ENCODE measurements at places on chromosomes 12 and 14.

DNA sequence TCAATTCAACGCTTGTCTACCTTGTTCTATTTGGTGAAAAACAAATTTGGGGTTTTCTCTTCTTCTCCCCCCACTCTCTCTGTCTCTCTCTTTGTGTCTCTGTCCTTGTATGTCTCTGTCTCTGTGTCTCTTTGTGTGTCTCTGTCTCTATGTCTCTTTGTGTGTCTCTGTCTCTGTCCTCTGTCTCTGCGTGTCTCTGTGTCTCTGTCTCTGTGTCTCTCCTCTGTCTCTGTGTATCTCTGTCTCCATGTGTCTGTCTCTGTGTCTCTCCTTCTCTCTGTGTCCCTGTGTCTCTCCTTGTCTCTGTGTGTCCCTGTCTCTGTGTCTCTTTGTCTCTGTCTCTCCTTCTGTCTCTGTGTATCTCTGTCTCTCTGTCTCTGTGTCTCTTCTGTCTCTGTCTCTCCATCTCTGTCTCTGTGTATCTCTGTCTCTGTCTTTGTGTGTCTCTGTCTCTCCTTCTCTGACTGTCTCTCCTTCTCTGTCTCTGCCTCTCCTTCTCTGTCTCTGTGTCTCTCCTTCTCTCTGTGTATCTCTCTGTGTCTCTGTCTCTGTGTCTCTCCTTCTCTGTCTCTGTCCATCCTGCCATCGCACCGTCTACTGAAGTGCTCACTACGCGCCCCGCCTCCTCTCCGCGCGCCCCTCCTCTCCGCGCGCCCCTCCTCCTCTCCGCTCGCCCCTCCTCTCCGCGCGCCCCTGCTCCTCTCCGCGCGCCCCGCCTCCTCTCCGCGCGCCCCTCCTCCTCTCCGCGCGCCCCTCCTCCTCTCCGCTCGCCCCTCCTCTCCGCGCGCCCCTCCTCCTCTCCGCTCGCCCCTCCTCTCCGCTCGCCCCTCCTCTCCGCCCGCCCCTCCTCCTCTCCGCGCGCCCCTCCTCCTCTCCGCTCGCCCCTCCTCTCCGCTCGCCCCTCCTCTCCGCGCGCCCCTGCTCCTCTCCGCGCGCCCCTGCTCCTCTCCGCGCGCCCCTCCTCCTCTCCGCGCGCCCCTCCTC is 12.8 kb downstream of the LRCOL1 start:
- no peak for DNase-seq
- peaks cover 10% of the 10 kb centered on the region for H3K27me3 ChIP-seq
- H3K4me1 ChIP-seq: peaks cover 31% of the 10 kb centered on the region
- H3K4me3 ChIP-seq: peak overlapping the region; percentile 92
- H3K36me3 ChIP-seq: peaks cover 2% of the 10 kb centered on the region

DNA sequence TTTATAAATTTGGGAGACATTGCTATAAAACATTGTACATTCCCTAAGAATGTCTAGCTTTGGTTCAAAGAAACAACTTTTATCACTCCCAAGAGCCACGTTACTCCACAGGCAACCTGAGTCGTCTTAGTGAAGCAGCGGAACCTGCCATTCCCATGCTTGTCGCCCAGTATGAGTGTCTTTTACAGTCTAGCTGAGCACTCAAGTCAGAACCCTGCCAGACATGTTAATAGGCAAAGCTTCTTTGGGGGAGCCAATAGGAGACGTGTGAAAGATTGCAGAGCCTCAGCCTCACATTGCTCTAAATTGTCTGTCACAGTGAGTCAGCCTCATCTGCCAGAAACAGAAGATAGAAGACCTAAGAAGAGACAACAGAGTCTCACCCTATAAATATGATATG is 541.6 kb upstream of the FLRT2 start:
- H3K36me3 ChIP-seq: no peaks in the 10 kb centered on the region
- DNase-seq: no peak
- no peak overlapping the region for H3K27ac ChIP-seq

GRCh38 chr14:49310298-49310697 is 275.9 kb downstream of the RPS29 start:
- DNase-seq: no peak
- no peak overlapping the region for H3K27ac ChIP-seq
- H3K4me3 ChIP-seq: no peak overlapping the region
- no peaks in the 10 kb centered on the region for H3K36me3 ChIP-seq
- H3K27me3 ChIP-seq: no peaks in the 10 kb centered on the region

DNA sequence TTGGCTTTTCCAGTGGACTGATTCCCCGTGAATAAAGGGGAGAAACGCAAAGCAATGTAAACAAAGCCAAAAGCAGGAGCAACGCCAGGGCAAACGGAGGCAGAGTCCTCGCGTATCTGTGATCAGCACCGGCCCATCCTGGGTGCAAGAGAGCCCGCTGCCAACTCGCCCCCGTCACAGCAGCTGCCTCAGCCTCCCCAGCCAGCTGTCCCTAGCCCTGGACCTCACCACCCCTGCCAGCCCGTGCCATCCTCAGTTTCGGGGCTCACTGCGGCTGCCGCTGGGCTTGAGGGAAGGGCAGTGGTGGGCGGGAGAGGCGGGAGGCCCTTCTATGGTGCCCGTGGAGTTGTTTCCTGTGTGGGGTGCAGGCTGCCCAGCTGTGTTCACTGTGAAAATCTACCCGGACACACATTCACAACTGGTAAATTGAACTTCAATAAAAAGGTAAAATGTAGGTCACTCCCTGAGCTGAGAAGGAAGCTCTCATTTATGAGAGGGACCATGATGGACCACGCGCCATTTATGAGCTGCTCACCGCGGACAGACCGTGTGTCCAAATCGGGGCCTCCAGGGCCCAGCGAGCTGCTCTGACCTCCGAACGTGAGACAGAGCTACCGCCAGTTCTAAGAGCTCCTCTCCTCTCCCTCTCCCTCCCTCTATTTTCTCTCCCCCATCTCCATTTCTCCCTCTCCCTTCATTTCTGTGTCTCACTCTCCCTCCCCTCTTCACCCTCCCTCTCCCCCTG is 330.5 kb upstream of the SFSWAP start:
- H3K27me3 ChIP-seq: peaks cover 11% of the 10 kb centered on the region
- H3K4me3 ChIP-seq: no peak overlapping the region
- H3K36me3 ChIP-seq: no peaks in the 10 kb centered on the region

DNA sequence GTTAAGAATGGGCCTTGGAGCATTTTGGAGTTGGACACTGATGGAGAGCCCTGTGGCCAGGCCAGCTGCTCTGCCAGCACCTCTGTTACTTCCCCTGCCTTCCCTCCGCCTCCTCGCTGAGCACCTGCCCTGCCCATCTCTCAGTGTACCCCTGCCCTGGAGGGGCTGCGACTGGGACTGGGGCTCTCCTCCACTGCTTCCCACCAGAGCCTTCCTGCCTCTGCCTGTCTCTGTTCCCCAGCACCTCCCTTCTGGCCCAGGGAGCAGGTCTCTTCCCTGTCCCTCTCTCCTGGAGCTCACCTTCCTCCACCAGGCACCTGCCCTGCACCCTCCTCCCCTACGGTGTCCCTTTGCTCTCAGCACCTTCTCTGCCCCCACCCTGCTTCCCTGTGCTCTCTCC is 62.1 kb downstream of the WDR20 start:
- H3K27me3 ChIP-seq: no peaks in the 10 kb centered on the region
- peaks cover 82% of the 10 kb centered on the region for H3K36me3 ChIP-seq
- no peak overlapping the region for H3K27ac ChIP-seq
- H3K4me1 ChIP-seq: peaks cover 20% of the 10 kb centered on the region
- no peak overlapping the region for H3K4me3 ChIP-seq

DNA sequence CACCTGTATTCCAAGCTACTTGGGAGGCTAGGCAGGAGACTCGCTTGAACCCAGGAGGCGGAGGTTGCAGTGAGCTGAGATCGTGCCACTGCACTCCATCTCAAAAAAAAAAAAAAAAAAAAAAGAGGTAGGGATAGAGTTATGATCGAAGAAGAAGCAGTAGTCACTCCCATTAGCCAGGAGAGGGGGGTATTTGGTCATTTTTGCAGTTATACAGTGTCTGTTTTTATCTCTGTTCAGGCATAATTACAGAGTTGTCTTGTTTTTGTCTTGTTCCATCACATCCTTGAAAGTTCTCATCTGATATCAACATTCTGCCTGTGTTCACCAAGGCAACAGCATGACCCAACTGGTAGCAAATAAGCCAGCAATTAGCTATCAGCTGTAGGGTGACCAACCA is 98.5 kb upstream of the TMPO start:
- DNase-seq: no peak
- H3K36me3 ChIP-seq: no peaks in the 10 kb centered on the region
- no peak overlapping the region for H3K4me3 ChIP-seq
- no peaks in the 10 kb centered on the region for H3K4me1 ChIP-seq

DNA sequence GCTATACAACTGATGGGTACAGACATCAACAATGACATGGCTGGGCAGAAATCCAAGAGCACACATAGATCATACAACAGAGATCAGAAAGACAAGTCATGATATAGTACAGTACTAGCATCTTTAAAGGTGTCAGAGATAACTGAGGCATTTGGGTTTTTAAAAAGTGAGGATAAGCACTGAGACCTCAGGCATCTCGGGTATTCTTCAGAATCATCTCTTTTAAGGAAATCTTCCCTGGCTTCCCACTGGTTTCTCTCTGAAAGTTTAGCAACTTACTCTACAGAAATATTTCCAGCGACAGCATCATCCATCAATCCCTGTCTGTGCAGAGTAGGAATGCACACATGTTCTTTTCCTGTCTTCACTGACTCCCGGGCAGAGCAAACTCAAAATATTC is 93.2 kb upstream of the PARP11 start:
- H3K27ac ChIP-seq: no peak overlapping the region
- no peak for DNase-seq
- H3K4me1 ChIP-seq: peaks cover 9% of the 10 kb centered on the region
- H3K27me3 ChIP-seq: peaks cover 5% of the 10 kb centered on the region
- H3K4me3 ChIP-seq: no peak overlapping the region
- no peaks in the 10 kb centered on the region for H3K36me3 ChIP-seq

DNA sequence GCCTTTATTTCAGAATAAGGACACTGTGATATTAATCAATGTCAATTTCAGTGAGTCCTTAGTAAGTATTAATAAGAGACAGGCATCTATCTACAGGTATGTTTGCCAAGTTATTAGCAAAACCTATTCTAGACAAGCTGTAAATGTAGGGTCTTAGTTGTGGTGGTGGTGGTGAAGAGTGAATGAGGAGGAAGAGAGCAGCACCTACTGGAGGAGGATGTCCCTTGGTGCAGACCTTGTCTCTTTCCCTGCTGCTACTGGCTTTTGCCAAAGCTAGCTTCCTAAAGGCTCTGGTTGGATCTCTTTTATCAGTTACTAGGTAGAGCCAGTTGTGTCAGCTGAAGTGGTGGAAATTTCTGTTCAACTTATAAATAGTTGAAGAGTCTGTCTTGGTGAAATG is 304.8 kb upstream of the ATP2B1 start:
- H3K27me3 ChIP-seq: no peaks in the 10 kb centered on the region
- H3K4me1 ChIP-seq: peaks cover 16% of the 10 kb centered on the region
- no peaks in the 10 kb centered on the region for H3K36me3 ChIP-seq
- DNase-seq: no peak
- H3K4me3 ChIP-seq: no peak overlapping the region
- H3K27ac ChIP-seq: no peak overlapping the region

DNA sequence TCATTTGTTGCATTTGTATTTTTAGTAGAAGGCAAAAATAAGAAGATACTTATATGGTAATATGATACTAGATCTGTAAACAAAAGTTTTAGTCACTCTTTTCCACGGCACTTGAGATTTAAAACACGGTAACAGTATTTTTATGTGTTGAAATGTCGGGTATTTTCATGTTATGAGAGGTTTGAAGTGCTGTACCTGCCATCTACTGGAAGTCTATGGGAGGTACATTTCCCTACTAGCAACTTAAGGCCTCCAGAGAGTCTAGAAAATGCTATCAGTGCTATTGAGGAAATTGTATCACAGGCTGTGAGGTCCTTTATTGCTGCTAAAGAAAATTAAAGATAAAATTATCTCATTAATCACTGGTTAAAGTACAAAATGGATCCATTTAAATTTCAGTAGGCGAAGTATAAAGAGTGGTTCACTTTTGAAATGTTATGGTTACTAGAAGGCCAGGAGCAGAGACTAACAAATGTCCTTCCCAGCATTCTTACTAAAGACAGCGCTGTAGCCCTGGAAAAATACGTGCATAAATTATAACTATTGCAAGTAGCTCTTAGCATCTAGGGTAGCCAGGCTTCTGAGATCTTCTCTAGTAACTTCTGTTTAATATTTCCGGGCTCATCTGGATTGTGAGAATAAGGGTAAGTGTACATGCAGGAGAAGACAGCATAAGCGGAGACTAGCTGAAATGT is 77.6 kb upstream of the PRKD1 start:
- no peaks in the 10 kb centered on the region for H3K27me3 ChIP-seq
- H3K27ac ChIP-seq: no peak overlapping the region
- DNase-seq: no peak
- no peak overlapping the region for H3K4me3 ChIP-seq
- no peaks in the 10 kb centered on the region for H3K36me3 ChIP-seq

GRCh38 chr12:47813511-47814196 is 6.0 kb downstream of the HDAC7 start:
- H3K27me3 ChIP-seq: no peaks in the 10 kb centered on the region
- peaks cover 5% of the 10 kb centered on the region for H3K36me3 ChIP-seq
- H3K4me1 ChIP-seq: peaks cover 97% of the 10 kb centered on the region
- peak overlapping the region; percentile 99 for H3K27ac ChIP-seq

DNA sequence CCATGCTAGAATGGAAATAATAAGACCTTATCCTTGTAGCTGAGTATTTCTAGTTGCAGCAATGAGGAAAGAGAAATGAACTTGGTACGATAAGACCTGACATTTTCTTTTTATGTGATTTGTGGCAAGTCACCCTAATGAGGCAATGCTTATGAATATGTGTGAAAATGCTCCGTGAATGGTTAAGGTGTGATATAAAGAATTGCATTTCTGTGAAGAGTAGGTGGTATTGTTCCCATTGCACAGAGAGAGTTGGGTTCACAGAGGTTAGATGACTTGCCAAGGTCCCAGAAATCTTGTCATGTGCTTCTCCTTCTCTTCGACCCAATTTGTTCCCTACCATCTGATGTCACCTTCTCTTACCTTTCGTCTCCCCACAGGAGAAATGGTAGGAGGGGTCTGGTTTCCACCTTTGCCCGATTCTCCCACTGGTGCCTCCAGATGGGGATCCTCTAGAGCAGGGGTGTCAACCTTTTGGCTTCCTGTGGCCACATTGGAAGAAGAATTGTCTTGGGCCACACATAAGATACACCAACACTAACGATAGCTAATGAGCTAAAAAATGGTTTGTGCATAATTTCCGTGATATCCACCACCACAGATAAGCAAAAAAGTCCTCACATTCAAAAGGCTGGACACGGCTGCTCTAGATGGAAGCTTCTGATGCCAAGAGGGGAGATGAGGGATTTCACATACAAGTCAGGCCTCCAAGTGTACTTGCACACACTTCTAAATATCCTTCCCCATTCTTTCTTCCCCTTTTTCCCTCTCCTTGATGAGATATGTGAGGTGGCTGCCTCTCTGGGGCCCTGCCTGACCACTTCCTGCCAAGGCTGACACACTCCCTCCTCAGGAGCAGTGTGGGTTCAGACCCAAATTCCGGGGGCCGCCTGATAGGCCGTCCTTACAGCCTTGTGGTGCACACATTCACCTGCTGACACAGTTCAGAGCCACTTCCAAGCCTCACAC is 96.1 kb downstream of the PLXNC1 start:
- H3K36me3 ChIP-seq: peaks cover 51% of the 10 kb centered on the region
- peak overlapping the region; percentile 72 for H3K27ac ChIP-seq
- no peaks in the 10 kb centered on the region for H3K27me3 ChIP-seq
- H3K4me3 ChIP-seq: peak overlapping the region; percentile 13
- peak; percentile 28 for DNase-seq
